Activated CD8-positive, alpha-beta memory T cell treated with anti-CD3 and anti-CD28 coated beads for 1 hour (primary cell): ENCODE measurements at places on chromosomes 7 and 10.

DNA sequence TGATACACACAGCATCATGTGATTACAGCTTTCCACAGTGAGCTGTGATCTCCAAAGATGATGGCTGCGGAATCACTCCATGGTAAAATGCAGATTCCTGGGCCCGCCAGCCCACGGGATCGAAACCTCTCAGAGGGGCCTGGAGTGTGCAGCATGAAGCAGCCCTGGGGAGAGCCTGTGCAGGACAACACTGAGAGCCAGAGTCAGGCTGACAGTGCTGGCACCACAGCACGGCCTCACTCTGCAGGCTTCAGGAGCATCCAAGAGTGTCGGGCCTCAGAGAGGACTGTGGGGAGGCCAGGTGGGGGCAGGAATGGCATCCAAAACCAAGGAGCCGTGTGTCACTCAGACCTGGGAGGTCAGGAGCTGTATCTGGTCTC lies 533.4 kb downstream of the TCERG1L start:
- DNase-seq, result no peak

DNA sequence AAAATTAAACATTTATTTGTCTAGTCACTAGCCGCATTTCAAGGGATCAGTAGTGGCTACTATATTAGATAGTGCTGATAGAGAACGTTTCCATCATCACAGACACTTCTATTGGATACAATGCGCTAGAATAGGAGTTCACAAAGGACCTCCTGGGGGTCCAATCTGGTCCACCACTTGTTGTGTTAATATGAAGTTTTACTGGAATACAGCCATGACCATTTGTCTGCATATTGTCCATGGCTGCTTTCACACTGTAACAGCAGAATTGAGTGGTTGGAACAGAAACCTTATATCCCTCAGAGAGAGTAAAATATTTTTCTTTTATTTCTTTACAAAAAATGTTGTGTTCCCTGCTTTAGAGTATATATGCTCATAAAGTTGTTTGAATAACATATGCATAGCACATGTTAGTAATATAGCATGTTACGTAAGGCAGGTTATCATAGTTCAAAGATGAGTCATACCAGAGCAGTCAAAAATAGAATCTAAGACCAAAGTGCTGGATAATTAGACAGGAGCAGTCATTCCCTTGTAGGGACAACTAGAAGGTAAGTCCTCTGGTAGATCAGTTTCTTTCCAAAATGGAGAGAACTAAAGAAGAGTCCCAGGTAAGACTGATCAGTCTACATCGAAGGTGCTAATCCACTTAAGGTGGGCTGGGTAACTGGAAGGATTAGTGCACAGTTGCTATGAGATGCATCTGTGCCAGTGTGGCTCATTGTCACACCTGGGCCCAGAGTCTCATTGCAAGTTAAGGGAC lies 14.9 kb downstream of the BZW2 start:
- DNase-seq, result no peak

DNA sequence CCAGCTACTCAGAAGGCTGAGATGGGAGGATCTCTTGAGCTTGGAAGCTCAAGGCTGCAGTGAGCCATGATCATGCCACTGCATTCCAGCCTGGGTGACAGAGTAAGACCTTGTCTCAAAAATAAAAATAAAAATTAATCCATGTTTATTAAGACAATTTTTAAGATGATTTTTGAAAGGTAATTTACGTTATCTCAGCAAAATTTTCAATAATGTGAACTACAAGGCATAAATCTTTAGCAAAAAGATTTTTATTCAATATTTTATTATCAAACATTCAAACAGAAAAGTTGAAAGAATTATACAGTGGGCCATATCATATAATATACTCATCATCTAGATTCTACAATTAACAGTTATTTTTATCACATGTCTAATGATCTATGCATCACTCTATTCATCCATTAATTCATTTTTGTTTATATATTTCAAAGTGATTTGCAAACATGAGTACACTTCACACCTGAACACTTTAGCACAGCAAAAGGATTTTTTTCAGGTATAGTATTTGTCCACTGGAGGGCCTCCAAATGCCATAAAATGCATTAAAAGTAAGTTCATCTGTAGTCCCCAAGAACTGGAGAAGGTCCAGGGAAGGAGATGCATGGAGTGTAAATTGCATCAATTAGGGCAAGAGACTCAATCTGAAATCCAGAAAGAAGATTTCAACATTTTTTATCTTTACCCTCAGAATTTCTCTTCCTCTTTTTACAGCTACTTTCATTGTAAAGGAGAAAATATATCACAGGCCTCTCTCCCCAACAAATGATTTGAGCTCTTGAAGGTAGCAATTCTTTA lies 38.6 kb upstream of the RSBN1L start:
- no peak for DNase-seq

GRCh38 chr10:6128591-6129251 lies 39.9 kb downstream of the RBM17 start:
- DNase-seq, result no peak

DNA sequence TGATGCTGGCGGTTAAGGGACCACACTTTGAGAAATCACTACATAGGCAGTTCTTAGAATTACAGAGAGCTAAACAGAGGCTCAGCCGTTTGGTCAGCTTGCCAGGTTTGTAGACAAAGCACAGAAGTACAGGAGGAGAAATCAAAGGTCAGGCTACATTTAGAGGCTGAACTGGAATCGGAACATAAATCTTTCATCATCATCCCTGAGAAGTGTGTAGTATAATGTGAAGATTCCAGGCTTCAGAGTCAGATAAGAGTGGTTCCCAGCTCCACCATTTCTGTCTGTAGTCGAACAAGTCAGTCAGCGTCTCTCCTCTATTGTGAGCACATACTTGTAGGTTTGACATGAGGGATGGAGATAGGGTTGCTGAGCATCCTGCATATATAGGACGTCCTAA lies 18.9 kb downstream of the CDK1 start:
- no peak for DNase-seq
